ENCODE measurements at places on chromosomes 13 and 19. TPM values are rescaled to one million over a fixed set of nuclear protein-coding genes. Genes with fewer than 3 reads are reported as not detected.

The ZNF135 gene
- polyA plus RNA-seq: 6.3 TPM

The KCTD4 gene
- polyA plus RNA-seq: 0.15 TPM

The FGF21 gene
- not detected for polyA plus RNA-seq

The MED16 gene
- 39.8 TPM for polyA plus RNA-seq

The CERS4 gene
- polyA plus RNA-seq: 7.6 TPM

The F2RL3 gene
- not detected for polyA plus RNA-seq

The ABCC4 gene
- polyA plus RNA-seq: 11.2 TPM

The ADGRE2 gene
- polyA plus RNA-seq: 0.15 TPM

The KASH5 gene
- not detected for polyA plus RNA-seq

The KCNK6 gene
- polyA plus RNA-seq: 16.5 TPM

The ZNF66 gene
- polyA plus RNA-seq: 0.94 TPM

The AP1M2 gene
- not detected for polyA plus RNA-seq

The SHC2 gene
- 1.3 TPM for polyA plus RNA-seq

The WDR88 gene
- not detected for polyA plus RNA-seq

The ELSPBP1 gene
- not detected for polyA plus RNA-seq
